Central memory CD4-positive, alpha-beta T cell (primary cell): ENCODE measurements at places on chromosomes 5 and 9.

DNA sequence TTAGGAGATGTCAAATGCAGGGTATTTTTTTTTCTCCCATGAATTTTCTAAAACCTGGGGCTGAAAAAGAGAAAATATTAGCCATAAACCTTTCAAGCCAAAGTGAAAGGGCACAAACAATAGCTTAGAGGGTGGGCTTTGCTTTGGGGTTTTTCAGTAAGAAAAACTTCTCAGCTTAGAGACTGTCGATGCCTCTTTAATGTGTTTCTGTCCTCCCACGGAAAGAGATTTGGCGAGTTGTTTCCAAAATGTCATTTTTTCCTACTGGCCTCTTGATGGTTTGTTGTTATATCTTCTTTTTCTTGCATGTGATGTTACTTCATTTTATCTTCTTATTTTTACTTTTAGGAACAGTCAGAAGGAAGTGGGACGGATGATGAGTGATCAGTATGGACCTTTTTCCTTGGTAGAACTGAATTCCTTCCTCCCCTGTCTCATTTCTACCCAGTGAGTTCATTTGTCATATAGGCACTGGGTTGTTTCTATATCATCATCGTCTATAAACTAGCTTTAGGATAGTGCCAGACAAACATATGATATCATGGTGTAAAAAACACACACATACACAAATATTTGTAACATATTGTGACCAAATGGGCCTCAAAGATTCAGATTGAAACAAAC, 177.3 kb downstream of the SMARCA2 start:
- no peak for DNase-seq

GRCh38 chr5:126746290-126746689, 30.6 kb upstream of the LMNB1 start:
- DNase-seq, result no peak

DNA sequence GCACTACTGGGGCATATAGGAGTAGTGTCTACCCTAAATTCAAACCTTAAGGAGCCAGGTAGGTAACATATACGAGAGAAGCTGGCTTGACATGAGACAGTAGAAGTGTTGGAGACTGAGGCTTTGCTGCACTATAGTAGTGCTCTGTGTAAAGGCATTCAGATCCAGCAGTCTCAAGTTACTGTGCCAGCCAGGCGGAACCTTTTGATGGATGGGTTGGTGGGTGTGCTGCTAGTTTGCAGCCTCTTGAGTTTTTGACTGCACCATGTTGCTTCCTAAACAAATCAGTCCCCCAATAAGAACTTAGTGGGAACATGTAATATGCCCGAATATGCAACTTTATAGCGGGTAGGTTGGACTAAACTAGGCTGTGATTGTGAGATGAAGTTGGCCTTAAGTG, 1.5 kb downstream of the CLTA start:
- DNase-seq, result no peak

DNA sequence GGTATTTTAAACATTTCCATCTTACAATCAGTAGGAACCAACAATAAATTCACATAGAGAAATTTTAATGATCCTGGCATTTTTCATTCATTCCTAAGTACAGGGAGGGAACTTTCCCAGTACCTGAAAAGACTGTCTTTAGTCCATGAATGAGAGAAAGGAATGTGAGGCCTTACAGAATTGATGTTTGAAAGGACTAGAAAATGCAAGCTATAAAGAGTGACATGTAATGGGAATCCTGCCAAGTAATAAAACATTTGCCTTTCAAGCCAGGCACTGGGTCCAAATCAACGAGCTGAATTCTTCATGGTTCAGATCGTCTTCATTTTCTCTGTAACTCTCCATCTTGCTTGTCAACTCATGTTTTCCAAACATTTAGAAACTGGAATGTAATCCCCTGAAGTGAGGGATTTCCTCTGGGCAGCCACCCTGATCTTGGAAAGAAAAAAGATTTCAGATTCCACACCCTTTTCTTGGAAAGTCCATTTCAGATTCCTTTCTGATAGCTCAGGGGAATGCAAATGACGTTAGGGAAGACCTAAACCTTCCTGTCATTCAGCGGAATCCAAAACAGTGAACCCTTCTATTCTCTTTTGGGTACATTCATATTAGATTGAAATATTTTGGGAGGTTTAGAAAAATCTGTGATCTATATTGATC, 315.8 kb downstream of the SH3GL2 start:
- DNase-seq, result no peak

GRCh38 chr5:20020247-20020646, 32.2 kb upstream of the CDH18 start:
- no peak for DNase-seq

DNA sequence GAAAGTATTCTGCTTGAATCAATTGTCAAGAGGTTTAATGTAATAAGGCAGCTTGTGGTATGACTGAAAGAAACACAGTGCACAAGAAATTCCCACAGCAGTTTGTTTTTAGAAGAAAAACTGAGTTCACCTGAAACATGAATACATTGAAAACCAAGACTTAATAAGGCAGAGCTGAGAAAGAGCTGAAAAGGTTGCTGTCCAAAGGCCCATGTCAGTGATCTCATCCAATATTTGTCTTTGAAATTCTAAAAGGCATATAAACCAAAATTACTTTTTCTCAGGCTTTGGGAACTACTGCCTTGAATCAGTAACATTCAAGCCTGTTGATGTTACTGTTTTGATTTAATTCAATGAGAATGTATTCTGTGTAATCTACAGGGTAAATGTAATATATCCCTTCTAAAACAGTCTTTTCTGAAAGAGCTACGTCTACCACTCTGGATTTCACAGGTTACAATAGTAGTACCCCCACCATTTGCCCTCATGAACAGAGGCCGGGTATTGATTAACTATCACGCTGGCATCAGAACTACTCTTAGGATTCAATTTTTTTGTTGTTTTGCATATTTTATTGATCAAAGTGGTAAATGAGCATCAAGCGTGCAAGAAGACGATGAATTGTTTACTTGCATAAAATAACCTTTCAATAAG, 57.8 kb downstream of the PPIC start:
- no peak for DNase-seq

- no peak for DNase-seq
Measured at GRCh38 chr9:87701931-87702421, 23.9 kb upstream of the CTSL start.

- no peak for DNase-seq
Measured at GRCh38 chr5:113035096-113035495, 58.5 kb downstream of the DCP2 start.

DNA sequence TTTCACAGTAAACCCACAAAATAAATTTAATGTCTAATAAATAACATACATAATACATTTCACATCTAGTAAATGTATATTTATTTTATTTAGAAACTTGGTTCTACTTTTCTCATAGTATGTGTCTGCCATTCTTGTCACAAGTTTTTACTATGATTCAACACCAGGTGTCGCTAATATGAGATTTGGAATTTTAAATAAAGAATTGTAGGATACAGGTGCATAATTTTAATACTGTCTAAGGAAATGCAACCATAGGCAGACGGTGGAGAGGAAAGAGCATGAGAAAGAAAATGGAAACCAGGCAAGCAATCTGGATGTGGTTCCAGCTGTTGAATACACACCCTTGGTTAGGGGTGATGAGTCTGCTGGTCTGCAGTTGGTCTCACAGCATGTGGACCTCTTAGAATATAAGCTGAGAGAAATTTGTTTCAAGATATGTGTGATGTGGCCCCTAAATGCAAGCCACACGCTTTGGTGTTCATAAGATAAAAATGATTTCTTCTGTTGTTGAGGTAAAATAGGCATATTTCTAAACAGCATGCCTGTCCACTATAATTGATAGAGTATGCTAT, 114.7 kb upstream of the TXNDC8 start:
- no peak for DNase-seq

DNA sequence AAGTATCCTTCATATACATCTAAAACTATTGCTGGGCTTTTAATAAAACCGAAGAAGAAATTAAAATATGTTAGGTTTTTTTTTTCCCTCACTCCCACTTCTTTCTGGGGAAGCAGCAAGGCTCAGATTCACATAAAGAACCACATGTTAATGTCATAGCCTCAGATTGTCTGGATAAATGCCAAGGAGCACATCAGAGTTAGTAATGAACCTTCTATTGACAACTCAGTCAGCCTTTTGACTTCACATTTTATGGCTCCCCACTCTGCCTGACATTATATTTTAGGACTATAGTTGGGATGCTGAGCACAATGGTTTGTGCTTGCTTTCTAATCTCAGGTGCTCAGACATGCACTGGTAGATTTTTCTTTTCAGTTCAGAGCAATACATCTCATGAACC, 21.8 kb downstream of the DMAC1 start:
- DNase-seq, result no peak

GRCh38 chr5:138096997-138097828, 13.4 kb downstream of the WNT8A start:
- DNase-seq, result no peak

DNA sequence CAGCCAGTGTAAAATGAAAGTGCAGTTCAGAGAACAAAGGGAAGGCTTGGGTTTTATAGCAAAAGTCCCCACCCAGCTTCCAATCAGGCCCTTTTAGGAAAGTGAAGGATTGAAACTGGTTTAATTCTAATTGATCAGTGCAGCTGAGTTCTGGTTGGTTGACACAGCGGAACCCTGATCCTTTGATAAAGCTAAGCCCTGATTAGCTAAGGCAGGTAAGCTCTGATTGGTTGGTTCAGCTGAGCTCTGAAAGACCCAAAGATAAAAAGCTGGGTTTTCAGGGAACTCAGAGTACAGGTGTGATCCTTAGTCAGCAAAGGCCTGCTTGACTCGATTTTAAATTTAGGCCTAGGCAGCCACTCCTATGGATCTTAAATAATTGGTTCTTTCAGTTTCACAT, 70.8 kb upstream of the PRRC1 start:
- no peak for DNase-seq

DNA sequence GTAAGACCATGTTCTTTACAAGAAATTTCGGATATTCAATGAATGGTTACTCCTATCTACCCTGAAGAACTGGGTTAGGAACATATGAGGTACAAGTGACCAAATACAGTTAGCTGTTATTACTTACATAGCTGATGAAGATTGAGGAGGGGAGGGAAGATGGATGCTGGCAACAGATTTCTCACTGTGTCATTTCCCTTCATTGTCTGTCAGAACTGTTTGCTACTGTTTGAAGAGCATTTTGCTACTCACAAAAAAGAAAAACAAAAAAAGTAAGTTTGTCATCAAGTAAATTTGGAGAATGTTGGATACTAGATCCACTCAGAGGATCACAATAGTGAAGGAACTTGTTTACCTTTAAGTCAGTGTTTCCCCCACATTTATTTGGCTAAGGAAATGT, 53.7 kb downstream of the ENC1 start:
- DNase-seq, result no peak
